ENCODE measurements at places on chromosomes 5 and 9.

DNA sequence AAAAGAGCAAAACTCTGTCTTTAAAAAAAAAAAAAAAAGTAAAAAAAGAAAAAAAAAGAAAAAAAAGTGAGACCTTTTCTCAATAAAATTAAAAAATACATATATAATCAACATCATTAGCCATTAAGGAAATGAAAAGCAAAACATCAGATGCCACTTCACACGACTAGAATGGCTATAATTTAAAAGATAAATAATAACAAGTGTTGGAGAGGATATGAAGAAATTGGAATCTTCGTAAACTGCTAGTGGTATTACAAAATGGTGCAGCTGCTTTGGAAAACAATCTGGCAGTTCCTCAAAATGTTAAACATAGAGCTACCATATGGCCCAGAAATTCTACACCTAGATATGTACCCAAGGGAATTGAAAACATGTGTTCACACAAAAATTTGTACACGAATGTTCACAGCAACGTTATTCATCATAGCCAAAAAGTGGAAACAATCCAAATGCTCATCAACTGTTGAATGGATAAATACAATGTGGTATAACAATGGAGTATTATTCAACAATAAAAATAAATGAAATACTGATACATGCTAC is 45.3 kb upstream of the SIL1 start:
- DNase-seq, result no peak

DNA sequence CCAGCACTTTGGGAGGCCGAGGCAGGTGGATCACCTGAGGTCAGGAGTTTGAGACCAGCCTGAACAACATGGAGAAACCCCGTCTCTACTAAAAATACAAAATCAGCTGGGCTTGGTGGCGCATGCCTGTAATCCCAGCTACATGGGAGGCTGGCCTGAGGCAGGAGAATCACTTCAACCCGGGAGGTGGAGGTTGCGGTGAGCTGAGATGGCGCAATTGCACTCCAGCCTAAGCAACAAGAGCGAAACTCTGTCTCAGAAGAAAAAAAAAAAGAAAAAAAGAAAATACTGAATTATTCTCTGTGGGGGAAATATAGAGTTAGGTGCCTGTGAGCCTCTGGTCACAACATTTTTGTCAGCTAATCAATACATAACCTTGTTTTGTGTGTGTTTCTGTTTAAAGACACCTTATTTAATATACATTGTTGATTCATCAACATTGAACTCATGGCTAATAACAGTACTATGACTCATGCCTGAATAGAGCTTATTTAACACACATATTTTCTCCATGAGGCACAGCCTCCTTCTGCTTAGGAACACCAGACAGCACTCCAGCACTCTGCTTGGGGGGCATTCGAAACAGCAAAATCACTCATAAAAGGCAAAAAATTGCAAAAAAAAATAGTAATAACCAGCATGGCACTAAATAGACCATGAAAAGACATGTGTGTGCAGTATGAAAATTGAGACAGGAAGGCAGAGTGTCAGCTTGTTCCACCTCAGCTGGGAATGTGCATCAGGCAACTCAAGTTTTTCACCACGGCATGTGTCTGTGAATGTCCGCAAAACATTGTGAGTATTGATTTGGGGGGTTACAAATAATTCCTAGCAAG is at the start of gene IL31RA:
Gene IL31RA, plus strand, starts transcription at position 519 of the 836 bp plus-strand sequence. Its CDS starts 214 bp downstream, at position 733.
- no peak for DNase-seq

GRCh38 chr5:151664694-151665585 is 21.8 kb downstream of the SPARC start:
- DNase-seq, result no peak

DNA sequence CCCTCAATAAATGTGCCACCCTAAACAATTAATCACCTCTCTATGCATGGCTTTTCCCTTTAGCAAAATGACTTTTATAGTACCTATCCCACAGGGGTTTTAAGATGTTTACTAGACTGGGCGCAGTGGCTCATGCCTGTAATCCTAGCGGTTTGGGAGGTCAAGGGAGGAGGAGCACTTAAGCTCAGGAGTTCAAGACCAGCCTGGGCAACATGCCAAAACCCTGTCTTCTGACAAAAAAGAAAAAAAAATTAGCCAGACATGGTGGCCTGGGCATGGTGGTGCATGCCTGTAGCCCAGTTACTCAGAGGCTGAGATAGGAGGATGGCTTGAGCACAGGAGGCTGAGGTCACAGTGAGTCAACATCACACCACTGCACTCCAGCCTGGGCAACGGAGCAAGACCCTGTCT is 13.5 kb downstream of the SH3TC2 start:
- no peak for DNase-seq

DNA sequence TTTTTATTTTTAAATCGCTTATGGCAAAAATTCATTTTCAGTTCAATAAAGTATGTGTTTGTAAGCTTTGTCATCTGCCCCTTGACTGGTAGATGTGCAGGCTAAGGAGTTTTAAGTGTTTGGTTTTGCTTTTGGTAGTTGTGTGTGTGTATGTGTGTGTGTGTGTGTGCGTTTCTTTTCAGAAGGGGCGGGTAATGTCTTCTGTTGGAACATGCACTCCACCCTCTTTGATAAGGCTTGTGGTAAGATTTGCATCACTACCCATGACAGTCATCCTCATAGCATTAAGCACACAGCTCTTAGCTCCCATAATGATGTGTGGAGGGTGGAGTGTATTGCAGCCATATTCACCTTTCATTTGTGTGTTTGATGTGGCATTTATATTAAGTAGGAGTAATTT is 92.1 kb upstream of the FSD1L start:
- DNase-seq, result no peak

- DNase-seq, result no peak
Observed at GRCh38 chr5:109830955-109831502, 141.3 kb downstream of the MAN2A1 start.

- no peak for DNase-seq
Observed at GRCh38 chr5:17154211-17154996, 63.0 kb upstream of the BASP1 start.

DNA sequence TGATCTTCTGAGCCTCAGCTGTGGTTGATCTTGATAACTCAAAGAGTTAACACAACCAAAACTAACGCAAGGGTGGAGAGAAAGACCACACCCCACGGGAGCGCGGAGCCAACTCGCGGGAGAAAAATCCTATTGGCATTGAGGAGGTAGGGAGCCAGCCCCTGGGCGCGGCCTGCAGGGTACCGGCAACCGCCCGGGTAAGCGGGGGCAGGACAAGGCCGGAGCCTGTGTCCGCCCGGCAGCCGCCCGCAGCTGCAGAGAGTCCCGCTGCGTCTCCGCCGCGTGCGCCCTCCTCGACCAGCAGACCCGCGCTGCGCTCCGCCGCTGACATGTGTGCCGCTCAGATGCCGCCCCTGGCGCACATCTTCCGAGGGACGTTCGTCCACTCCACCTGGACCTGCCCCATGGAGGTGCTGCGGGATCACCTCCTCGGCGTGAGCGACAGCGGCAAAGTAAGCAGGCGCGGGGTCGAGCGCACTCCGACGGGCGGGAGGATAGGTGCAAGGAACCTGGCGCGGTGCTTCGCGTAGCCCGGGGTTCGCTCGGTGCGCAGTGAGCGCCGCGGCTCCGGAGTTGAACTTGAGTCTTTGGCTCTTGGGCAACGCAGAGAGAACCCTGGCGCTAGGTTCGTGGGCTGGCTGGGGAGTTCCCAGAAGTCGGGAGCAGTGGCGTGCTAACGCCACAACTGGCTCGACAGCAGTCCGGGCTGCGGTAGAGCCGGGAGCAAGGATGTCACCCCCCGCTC is at the start of gene GDA:
Gene GDA, plus strand, starts transcription at position 210 of the 745 bp plus-strand sequence. Its CDS starts 120 bp downstream, at position 330.
- DNase-seq, result no peak
